ENCODE measurements at places on chromosomes 11 and 22. TPM values are rescaled to one million over a fixed set of nuclear protein-coding genes. Genes with fewer than 3 reads are reported as not detected.

DNA sequence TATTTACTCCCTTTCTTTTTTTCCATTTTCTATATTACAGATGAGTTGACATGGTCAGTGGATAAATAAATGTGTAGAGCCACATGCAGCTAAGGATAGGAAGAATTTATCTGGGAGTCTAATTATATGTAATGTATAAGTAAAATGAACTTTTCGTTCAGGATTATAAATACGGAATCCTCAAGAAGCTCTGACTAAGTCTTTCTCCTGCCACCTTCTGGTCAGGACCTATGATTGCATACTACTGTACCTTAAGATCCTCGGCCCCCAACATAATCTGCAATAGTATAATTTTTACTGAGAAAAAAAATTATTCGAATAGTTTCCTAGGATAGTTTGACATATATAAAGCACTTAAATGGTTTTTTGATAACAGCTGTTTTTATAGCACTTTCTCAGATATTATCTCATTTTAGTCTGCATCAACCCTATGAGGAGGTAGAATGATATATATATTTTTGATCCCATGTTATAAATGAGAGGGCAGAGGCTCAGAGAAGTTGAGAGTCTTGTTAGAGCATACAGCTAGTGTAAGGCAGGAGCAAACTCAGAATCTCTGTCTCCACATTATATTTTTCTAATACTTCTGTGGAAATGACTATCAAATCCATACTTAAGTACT is 36.1 kb downstream of the CCDC90B start:
- DNase-seq: peak; percentile 23

The KCTD14 gene
- polyA plus RNA-seq: 16.0 TPM

DNA sequence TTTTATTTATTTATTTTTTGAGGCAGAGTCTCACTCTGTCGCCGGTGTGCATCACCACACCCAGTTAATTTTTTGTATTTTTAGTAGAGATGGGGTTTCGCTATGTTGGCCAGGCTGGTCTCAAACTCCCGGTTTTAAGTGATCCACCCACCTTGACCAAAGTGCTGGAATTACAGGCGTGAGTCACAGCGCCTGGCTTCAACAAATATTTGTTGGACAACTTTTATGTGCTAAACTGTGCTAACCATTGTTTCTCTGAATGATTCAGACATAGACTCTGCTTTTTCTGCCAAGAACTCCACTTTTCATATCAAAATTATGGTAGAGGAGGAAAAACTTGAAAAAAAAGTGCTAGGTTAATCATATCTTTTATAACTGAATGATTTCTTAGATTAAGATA is 36.3 kb downstream of the MMP7 start:
- DNase-seq: no peak

GRCh38 chr11:70876685-70877084 is 375.7 kb downstream of the SHANK2 start:
- no peak for DNase-seq

The RASD2 gene
- polyA plus RNA-seq: 1.1 TPM

The OR56B1 gene
- polyA plus RNA-seq: not detected

DNA sequence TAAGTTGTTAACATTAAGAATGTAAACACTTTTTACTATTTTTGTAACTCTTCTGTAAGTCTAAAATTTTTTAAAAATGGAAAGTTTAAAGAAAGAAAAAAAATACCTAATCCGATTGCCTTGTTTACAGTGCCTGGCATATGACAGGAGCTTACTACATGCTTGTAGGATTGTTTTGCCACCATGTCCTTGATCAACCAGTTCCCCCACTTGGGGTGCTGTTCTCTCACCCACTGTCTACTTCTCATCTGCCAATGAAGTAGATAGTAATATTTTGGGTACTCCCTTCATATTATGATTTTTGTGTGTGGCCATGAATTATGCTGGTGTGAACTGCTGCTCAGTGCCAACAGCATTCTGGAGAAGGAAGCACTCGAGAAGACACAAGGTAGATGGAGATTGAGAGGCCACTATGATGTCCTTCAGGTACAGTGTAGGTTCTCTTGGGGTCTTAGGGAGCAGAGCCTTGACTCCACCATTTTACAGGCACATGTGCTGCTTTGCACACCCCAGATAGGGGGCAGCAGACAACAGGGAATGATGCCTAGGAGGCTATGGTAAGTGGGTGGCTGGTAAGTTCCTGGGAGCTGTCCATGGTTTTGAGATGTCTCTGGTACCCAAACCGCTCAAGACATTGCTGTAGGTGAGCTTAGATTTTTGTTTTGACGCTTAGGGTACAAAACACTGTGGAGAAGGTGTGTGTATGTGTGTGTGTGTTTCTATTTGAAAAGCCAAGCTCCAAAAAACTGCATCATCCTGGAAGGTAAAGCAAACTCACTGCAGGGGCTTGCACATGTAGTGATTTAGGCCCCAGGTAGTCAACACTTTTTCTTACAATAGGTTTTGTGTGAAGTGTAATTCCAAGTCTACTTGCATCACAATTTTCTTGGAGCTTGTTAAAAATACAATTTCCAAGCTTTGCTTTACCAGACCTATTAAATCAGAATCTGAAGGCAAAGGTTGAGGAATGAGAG is 494.5 kb upstream of the LARGE1 start:
- DNase-seq: peak; percentile 91

GRCh38 chr22:37639070-37639760 is at the start of gene SH3BP1:
Gene SH3BP1 (plus strand): TSS chr22:37639669. CDS start chr22:37639788, 119 bp downstream.
- DNase-seq: peak; percentile 72

DNA sequence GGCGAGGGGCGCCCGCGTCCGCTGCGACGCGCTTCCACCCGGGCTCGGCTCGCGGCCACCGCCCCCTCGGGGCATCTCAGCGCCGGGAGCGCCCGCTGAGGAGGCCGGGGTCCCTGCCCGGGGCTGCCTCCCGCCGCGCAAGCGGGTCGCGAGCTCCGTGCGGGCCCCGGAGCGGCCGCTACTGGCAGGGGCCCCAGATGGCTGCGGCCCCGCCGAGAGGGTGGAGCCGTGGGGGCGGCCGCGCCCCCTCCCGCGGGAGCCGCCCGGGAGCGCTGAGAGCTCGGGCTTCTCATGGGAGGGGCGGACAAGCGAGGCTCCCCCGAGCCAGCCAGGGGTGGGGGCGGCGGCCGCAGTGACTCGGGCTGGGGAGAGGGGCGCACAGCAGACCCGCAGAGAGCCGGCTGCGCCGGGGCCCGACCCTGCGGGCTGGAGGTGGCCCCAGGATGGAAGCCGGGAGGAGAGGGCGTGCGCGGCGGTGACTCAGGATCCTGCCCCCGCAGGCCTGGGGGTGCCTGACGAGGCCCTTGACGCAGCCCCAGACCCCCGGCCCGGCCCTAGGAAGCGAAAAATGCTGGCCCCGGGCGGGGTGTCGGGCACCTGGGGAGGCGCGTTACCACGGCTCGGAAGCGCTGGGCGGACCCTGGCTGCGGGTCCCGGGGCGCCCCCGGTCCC is 603 bp upstream of the ZFTA start:
- no peak for DNase-seq

DNA sequence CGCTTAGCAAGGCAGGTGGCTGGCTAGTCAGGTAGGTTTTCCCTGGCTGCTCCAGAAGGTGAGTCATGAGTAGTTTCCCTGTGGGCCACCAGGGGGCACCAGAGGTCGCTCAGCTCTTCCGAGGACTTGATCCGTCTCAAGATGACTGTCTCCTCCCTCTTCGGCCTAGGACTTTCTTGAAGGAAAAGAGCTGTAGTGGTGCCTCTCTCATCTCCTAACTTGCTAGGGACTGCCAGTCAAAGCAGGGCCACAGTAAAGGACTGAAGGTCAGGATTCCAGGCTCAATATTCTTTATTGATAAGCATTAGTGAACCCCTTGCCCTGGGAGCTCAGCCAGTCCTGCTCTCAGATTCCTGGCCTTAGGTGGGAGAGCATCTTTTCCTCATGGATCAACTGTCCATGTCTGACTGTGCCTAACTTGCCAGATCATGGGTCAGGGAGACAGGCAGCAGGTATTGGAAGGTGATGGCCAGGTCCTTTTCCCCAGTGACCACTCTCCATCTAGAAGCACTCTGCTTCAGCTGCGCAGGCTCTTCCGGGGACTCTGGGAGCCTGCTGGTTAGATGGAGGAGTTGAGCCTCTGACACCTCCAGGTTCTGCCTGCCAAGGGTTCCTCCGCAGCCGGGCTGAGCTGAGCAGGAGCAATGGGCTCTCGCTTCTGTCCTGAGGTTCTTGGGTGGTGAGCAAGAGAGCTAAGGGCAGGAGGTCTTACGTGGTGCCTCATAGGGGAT is 1.9 kb downstream of the POLD4 start:
- DNase-seq: no peak

GRCh38 chr11:129374993-129375750 is 476 bp upstream of the BARX2 start:
- DNase-seq: no peak

- no peak for DNase-seq
These were observed 256.4 kb upstream of the SESN3 start for GRCh38 chr11:95487391-95487790.

GRCh38 chr22:27386186-27386585 is 415.4 kb downstream of the MN1 start:
- DNase-seq: no peak

DNA sequence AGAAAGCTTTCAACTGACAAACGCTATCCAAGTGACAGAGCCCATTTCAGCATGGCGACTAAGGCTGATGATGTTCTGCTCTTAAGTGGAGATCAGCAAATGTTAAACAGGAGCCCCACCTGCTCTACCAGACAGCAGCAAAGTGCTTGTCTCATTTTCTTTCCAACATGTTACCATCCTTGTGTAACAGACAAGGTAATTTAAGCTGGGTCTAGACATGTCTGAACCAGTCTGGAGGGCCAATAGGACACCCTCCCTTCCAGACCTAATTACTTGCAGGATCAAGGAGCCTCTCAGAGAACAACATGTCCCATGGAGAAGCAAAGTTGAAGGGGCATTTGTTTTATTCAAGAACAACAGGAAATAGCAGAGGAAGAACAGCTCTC is 3.9 kb upstream of the LMO2 start:
- DNase-seq: no peak

GRCh38 chr22:44085743-44086270 is 61.7 kb downstream of the PARVB start:
- peak; percentile 76 for DNase-seq

DNA sequence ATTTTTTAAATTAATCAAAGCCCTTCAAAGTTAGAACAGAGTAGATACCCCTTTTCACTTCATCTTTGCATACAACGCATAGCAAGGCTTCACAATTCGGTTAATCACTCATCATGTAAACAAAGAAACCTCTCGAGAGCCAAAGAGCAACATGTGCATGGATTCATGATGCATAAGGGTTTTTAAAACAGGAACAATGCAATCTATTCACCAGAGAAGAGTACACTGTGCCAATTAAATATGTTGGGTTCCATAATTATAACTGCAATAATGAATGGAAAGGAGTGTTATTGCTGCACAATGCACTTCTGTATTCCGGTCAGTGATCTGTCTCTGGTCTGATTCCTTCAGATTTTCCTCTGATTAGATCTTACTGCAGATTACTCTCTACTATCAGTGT is 45.3 kb downstream of the CADM1 start:
- no peak for DNase-seq

DNA sequence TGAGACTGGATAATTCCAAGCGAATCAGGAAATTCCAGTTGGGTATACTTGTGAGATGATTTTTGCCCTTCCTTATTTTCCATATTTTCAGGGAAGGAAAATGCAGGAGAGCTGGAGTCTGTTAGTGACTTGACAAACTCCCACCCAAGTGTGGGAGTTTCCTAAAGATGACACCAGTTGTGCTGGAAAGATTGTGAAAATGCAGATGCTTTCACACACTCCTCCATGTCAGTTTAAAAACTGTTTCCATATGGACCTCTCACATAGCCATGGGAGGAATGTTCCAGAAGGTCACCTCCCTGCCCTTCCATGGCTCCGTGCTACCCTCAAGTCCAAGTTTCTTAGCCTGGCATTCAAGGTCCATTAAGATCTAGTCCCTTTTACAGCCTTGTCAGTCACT is 350.7 kb upstream of the NARS2 start:
- no peak for DNase-seq

DNA sequence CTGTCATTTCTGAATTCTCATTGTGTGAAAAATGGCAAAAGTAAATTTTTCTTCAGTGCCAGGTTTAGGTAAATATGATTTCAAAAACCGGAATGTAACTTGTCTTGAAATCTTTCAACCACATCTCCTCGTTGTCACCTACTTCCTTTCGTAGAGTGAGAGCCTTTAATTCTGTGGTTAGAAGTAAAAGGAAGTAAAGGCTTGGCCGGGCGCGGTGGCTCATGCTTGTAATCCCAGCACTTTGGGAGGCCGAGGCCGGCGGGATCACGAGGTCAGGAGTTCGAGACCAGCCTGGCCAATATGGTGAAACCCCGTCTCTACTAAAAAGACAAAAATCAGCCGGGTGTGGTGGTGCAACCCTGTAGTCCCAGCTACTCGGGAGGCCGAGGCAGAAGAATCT is 29.8 kb downstream of the SGSM3 start:
- no peak for DNase-seq

The FERMT3 gene
- 5.9 TPM for polyA plus RNA-seq

- DNase-seq: no peak
These were observed 12.2 kb downstream of the TNKS1BP1 start for GRCh38 chr11:57312511-57313021.

DNA sequence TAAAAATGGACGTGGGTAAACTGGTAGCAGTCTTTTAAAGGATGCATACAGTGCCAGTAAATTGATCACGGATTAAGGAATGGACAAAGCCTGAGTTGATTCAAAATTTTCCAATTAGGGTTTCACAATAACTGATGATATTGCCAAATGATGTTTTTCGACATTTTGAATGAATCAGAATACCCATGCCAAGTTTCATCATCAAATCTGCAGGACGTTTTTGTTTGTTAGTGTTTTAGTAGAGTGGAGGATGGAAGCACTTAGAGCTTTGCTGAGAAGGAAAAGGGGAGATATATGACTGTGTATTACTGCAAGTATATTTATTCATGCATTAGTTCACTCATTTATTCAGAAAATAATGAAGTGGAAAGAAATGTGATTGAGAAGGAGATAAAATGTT is 78.3 kb downstream of the SLC17A6 start:
- no peak for DNase-seq

DNA sequence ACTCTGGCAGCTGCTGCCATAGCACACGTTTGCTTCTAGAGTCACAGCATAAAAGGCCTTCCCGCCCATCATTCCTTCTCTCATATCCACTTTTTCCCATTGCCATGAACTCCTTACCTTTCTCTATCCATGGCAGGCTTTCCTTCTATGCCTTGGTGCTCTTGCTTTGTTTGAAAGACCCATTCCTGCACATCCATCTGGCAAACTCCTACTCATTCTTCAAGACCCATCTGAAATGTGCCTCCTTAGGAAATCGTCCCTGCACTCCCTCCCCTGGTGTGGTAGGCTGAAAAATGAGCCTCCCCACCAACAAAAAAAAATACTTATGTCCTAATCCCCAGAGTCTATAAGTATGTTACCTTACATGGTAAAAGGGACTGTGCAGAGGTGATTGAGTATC is 100.3 kb downstream of the TENM4 start:
- no peak for DNase-seq

DNA sequence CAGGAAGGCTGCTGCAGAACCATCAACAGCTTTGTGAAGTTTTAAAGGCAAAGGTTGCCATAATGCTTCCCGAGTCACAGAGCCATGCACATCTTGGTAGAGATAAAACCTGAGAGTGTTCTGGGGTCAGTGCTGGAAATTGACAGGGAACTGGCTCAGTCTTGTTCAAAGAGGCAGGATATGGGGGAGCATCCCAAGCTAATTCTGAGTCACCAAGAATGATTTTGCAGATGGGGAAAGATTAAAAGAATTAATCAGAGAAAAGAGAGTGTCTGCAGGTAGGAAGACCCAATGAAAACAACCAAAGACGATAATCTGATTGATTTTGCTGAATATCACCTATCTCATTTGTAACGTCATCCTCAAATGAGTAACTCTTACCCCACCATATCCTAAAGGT is 99.9 kb upstream of the CD44 start:
- no peak for DNase-seq

The YPEL4 gene
- 5.9 TPM for polyA plus RNA-seq
